ENCODE measurements at places on chromosomes 16 and 17.

DNA sequence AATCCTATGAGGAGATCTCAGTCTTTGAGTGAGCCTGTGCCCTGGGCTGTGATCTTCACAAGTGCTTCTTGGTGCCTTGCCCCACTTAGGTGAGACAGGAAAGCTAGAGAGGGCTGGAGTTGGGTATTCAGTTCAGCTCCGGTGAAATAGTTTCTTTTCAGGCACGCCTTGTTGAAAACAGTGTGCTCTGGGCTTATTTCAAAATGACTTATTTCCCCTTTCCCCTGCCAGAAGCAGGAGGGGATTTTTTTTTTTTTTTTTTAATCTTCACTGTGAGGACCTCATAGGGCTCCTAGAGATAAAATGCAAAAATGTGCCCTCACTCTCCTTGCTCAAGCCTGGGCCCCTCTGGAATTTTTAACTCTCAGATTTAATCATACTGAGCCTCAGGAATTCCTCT lies 27.2 kb downstream of the MOSMO start:
- no peak for DNase-seq

DNA sequence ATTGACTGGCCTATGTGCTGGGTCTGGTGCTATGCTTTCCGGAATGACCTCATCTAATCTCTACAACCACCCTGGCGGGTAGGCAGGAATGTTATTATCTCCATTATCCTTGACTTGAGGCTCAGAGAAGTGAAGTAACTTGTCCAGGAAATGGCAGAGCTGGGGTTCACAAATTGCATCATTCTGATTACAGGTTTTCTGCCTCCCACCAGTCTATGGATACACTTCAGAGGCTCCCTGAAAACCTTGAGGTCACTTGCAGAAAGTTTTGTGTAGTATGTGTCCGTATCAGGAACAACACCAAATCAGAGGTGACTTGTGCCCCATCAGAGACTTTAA lies 19.1 kb downstream of the NOD2 start:
- DNase-seq = no peak

- no peak for DNase-seq
Observed at GRCh38 chr17:55624772-55625433, 97.8 kb downstream of the TMEM100 start.

DNA sequence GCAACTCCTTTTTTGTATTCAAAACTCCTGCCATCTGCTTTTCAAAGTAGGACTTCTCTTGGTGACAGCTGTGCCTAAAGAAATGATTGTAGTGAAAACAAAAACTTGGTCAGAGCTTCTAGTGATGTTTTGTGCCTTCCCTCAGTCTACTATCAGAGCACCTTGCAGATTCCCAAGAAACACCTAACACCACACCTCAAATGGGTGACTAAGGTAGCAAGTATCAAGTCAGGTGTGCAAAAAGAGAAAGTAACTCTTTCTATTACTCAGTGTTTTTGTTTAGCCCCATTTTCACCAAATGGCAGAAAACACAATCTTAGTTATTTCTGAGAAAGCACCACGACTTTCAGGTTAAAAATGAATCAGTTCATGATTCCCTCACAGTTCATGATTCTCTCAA lies 2.0 kb upstream of the PMFBP1 start:
- DNase-seq = no peak

- no peak for DNase-seq
Observed at GRCh38 chr16:82695806-82696205, 69.0 kb downstream of the CDH13 start.

- DNase-seq = no peak
Observed at GRCh38 chr16:57951204-57951960, 19.5 kb downstream of the CNGB1 start.

DNA sequence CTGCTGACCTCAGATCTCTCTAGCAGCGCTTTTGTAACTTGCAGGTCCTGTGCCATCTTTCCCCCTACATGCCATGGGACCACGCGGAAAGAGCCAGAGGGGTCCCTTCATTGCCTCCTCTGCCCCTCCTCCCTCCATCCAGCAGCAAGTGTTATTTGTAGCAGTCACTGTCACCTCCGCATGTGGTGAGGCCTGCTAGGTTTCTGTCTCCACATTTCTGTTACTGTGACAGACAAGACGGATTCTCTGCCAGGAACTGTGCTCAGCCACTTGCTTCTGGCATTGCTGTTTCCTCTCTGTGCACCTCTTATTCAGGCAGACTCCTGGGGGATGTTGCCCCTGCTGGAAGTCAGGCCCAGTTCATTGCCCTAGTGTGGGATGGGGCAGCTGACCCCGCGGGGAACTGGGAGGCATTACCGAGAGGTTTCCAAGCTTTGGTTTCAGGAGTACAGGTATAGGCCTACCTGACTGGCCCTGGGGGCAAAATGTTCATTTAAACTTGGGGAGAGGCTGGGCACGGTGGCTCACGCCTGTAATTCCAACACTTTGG lies 61.2 kb downstream of the RAB11FIP4 start:
- DNase-seq = no peak

GRCh38 chr17:49247944-49248343 lies 17.4 kb upstream of the PHOSPHO1 start:
- DNase-seq = no peak

GRCh38 chr17:74125156-74125555 lies 78.3 kb upstream of the RPL38 start:
- DNase-seq = no peak

DNA sequence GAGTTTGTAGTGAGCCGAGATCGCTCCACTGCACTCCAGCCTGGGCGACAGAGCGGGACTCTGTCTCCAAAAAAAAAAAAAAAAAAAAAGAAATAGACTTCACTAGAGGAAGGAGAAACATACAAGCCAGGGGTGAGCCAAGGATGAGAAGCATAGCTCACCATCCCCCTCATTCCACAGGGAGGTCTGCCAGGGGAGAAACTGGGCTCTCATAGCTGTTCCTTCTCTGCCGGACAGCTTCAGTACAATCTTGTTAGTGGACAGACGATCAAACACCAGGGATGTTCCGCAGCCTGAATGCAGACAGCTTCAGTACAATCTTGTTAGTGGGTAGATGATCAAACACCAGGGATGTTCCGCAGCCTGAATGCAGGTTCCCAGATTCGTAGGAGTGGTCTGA lies 509.6 kb downstream of the CDH13 start:
- no peak for DNase-seq

- DNase-seq = no peak
Observed at GRCh38 chr17:66839616-66840015, 4.7 kb downstream of the CACNG5 start.

DNA sequence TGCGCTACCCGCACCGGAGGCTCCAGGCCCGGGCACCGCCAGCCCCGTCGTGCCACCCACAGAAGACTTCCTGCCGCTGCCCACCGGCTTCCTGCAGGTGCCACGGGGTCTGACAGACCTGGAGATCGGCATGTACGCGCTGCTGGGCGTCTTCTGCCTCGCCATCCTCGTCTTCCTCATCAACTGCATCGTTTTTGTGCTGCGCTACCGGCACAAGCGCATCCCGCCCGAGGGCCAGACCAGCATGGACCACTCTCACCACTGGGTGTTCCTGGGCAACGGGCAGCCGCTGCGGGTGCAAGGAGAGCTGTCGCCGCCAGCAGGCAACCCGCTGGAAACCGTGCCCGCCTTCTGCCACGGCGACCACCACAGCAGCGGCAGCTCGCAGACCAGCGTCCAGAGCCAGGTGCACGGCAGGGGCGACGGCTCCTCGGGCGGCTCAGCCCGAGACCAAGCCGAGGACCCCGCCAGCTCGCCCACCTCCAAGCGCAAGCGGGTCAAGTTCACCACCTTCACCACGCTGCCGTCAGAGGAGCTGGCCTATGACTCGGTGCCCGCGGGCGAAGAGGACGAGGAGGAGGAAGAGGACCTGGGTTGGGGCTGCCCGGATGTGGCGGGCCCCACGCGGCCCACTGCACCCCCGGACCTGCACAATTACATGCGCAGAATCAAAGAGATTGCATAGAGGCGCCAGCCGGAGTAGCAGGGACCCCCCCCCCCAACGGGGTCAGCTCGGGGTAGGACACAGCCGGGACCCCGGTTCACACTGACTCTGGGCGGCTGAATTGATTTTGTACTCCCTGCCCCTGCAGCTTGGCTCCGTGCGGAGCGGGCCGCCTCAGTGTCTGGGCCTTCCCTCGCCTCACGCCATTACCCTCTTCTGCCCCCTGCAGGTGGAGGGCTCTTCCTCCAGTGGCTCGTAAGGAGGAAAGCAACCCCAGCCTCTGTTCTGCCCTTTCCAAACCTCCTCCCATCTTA lies 58.5 kb downstream of the TMEM132E start:
- DNase-seq = peak; percentile 81

DNA sequence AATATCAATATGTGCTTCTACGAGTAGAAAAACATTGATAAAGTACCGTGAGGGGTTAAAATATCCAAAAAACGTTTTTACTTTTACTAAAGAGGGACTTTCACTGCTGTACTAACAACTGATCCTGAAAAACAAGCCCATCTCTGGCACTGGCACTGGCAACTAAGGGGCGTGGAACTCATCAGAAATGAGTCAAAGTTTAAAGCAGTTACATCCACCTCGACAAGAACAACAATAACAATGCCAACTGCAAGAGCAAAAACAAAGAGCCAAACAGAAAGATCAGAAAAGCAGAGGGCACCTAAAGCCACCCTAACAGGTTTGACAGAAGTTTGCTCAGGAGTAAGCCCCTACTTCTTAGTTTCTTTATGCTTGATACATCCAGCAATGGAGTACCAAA lies 13.1 kb downstream of the MBTPS1 start:
- DNase-seq = no peak

GRCh38 chr16:81604960-81605383 lies 160.4 kb downstream of the CMIP start:
- DNase-seq = no peak

GRCh38 chr16:54287131-54288029 lies 793 bp upstream of the IRX3 start:
- no peak for DNase-seq

GRCh38 chr16:68592466-68593337 lies 52.4 kb upstream of the CDH3 start:
- DNase-seq = no peak

DNA sequence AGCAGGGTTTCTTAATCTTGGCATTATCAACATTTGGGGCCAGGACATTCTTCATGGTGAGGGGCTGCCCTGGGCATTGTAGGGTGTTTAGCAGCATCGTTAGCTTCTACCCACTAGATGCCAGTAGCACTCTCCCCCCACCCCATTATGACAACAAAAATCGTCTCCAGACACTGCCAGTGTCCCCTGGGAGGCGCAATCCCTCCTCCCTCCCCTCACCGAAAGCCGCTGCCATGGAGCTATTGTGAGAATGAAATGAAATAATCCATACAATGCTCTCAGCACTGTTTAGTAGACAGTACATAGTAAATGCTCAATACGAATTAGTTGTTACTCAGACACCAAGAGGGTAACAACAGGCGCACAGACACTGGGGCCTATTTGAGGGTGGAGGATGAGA lies 502.9 kb downstream of the NPIPA7 start:
- no peak for DNase-seq

- no peak for DNase-seq
Observed at GRCh38 chr16:49816875-49817274, 39.0 kb downstream of the ZNF423 start.

GRCh38 chr17:14321476-14321949 lies 20.6 kb downstream of the HS3ST3B1 start:
- no peak for DNase-seq

DNA sequence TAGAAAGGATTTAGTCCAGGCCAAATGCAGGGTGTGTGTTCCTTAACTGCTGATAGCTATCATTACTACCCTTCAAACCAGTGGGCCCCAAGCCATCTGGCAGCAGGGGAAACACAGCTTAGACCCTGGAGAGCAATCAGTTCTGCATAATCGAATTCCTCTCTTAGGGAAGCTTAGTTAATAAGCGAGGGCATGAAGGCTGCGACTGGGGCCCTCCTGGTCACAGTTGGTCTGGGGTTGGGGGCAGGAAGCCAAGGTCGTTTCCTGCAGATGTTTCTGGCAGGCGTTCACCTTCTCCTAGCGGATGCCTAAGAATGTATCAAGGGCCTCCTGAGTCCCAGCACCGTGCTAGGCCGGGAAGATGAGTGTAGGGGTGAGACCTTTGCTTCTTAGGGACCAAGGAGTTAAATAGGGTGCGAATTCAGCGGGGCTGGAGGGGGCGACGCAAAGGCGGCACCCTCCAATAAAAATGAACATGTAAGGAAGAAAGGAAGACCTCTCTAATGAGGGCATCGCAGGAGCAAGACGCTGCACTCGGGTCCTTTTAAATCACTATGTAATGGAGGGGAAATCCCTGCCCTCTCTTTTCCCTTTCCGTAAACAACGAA lies 16.5 kb upstream of the EEF2K start:
- no peak for DNase-seq

- no peak for DNase-seq
Observed at GRCh38 chr17:9843152-9844010, 17.7 kb downstream of the GLP2R start.

- no peak for DNase-seq
Observed at GRCh38 chr16:21613361-21613760, 14.0 kb downstream of the METTL9 start.

GRCh38 chr16:54059319-54059718 lies 227.3 kb downstream of the IRX3 start:
- DNase-seq = no peak

GRCh38 chr17:32755045-32755805 lies 121.7 kb downstream of the MYO1D start:
- no peak for DNase-seq

GRCh38 chr16:66298571-66299120 lies 67.8 kb upstream of the CDH5 start:
- no peak for DNase-seq

GRCh38 chr17:40779181-40779909 lies 3.0 kb downstream of the KRT27 start:
- no peak for DNase-seq

GRCh38 chr17:49549691-49550678 lies 25.7 kb upstream of the NXPH3 start:
- no peak for DNase-seq

GRCh38 chr16:5605404-5605803 lies 507.8 kb upstream of the EEF2KMT start:
- DNase-seq = no peak

DNA sequence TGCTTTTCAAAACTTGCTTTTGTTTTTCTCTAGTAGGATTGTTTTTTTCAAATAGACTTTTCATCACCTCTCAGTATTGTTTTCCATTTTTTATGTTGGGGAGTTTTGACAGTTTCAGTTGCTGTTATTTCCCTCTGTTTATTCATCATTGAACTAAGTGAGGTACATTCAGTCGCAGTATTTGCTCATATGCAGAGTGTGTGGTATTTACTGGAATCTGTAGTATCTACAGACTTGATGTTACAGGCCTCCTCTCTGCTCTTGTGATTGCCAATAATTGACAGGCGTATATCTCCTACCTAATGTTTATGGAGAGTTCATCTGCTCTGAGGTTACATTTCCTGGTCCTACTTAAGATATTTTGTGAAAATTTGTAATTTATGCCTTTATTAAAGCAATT lies 49.6 kb downstream of the COX10 start:
- DNase-seq = no peak
